ENCODE measurements at places on chromosomes 5 and 9.

GRCh38 chr9:23215688-23216087 is 610.4 kb downstream of the ELAVL2 start:
- DNase-seq: no peak

DNA sequence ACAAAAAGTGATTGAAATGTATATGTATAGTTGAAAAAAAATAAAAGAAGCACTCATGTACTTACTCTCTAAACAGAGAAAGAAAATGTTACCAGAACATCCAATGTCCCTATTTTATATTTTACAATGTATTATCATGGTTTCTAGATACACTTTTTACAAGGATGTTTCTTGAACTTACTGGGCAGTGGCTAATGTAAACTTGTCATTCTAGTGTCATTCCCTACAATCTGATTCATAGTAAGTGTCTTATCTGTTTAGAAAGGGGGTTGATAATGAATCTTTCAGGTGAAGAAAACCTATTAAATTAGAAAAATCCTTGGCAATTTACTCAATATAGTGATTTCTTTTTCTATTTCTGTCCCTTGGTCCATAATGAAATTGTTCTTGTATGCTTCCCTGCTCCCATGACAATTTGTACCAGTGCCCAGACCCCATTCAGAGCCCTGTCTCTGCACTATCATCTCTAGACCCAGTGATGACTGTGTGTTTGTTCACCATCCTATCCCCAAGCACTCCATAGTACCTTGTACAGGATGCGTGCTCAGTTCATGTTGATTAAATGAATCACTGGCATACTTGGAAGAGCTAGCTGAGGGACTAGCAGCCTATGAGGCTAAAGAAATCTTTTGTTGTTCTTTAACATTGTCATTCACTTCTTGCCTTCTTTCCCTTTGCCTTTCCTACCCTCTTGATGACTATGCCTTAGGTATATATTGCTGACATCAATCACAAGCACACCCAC is 101.2 kb downstream of the HMHB1 start:
- DNase-seq: no peak

GRCh38 chr5:178625679-178626483 is 969 bp downstream of the CLK4 start:
- no peak for DNase-seq

- DNase-seq: no peak
Measured at GRCh38 chr9:87227456-87227855, 270.2 kb upstream of the DAPK1 start.

DNA sequence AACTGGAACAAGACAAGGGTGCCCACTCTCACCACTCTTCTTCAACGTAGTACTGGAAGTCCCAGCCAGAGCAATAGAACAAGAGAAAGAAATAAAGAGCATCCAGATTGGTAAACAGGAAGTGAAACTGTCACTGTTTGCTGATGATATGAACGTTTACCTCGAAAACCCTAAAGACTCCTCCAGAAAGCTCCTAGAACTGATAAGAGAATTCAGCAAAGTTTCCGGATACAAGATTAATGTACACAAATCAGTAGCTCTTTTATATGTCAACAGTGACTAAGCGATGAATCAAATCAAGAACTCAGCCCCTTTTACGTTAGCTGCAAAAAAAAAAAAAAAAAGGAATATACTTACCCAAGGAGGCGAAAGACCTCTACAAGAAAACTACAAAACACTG is 306.6 kb downstream of the PLK2 start:
- no peak for DNase-seq

DNA sequence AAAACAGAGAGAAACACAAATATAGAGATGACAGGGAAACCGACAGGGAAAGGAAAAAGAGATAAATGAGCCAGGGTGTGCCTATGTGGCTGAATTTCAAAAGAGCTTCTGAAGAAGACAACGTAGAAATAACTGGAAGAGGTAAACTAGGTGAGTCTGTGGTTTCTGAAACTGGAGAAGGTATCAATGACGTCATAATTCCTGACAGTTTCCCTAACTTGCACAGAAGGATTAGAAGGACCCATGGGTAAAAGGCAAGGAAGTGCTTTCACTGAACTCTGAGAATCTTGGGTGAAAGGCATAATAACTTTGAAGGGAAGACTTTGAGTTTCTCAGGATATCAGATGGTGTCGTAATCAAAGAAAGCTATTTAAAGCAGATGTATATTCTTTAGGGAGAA is 790.8 kb upstream of the NUDT12 start:
- DNase-seq: no peak

GRCh38 chr5:61327760-61328753 is 4.0 kb upstream of the ZSWIM6 start:
- peak; percentile 29 for DNase-seq

DNA sequence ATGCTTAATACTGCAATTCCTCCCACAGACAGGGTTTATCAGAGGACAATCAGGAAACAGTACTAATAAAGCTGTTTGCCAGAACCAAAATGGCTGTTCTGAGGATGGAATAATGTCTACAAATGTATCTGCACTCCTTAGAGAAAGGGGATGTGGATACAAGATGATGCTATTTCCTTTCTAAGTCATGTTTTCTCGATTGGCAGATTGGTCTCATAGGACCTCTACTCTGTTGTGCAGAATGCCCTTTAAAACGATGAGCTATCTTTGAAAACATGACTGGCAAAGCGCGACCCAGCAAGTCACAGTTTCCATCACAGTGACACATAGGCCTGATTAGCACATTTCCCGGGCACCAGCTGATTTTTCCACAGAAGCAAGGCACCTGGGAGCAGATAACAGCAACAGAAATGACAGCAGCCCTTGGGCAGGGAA is 54.0 kb downstream of the AOPEP start:
- no peak for DNase-seq

GRCh38 chr9:85377731-85378289 is 363.9 kb downstream of the AGTPBP1 start:
- no peak for DNase-seq

DNA sequence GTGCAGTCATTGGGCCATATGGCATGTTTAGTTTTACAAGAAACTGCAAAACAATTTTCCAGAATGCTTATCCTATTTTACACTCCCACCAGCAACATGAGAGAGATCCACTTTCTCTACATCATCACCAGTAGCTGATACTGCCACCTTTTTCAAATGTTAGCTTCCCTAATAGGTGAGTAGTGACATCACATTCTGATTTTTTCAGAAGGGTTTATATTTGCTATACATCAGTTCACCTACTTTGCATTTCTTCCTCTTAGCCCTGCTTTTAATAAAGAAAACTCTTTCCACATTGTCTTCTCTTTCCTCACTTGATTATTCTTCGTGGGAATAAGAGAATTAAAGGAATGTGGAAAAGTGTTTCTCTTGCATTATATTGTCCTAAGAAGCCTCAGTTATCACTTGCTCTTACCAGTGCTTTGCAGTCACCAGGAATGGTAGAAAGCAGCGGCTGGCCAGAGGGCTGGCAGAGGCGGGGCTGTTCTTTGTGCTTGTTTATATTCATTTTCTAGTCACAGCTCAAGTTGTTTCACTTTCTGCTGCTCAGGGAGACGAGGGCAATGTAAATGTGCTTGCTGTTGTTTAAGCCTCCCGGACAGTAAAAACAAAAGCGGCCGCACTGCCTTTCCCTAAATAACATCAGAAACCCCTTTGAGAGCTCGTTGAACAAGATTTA is 164.8 kb downstream of the HSD17B3 start:
- peak; percentile 74 for DNase-seq

DNA sequence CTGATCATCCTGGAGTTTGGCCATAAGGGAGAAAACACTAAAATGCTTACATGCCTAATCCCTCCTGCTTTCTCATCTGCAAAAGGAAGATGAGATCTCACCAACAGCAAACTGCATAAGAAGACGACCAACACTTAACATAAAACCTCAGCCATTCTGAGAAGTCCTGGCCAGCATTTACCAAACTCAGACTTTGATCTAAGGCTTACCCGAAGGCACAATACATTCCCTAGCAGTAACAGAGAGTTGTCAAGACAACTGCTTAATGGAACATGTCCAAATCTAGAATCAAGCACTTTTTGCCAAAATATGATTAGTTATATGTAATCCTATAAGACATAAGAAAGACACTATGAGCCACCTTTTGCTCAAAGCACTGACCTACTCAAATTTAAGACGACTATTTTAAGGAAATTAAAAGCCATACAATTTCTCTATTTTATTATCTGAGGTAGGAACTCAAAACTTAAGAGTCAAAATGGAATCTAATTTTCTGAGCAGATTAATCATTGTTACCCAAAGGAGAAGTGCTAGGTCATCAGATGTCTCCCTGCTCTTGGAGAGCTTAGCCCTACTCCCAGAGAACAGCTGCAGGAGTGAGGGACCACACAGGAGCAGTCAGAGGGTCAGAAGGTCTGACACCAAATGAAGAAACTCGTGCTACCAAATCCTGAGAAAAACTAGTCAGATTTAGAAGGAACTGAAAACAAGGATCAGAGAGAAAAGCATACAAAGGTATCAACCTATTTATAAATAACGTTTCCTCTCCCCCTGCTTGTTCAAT is 39.3 kb downstream of the EPB41L4A start:
- DNase-seq: no peak

- no peak for DNase-seq
Measured at GRCh38 chr5:6525422-6525821, 76.8 kb downstream of the UBE2QL1 start.

GRCh38 chr5:91296674-91297143 is 86.4 kb downstream of the ARRDC3 start:
- DNase-seq: no peak

DNA sequence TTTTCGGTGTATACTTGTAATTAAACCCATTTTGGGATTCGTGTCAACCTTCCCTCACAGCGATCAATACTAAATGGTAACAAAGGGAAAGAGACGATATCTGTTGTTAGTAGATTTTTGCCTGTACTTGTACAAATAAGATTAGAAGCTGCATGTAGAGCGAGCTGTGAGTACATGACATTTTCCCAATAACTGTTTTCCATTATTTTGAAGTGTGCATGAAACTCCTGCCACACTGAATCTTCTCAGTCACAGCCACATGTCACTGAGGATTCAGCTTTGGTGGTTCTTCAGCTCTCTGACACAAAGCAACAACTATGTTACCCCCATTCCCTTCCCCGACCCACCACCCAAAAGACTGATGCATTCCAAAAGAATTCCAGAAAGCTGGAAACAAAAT is 685.6 kb downstream of the EFNA5 start:
- DNase-seq: no peak

DNA sequence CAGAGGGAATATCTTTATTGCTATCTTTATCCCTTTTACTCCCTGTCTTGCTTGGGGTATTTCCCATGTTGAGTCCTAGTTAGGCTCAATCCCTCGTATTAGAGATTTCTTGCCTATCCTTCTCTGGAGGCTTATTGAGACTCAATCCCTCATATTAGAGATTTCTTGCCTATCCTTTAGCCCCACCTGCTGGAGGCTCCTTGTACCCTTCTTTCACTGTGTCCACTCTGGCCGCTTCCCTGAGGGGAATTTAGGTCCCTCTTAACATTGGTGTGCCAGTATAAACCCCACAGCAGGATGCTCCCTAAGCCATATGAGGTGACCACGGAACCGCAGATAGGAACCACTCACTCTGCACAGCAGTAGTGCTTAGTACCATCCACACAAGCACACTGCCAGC is 110.7 kb upstream of the MAMDC2 start:
- peak; percentile 79 for DNase-seq

GRCh38 chr9:88596376-88596775 is 61.4 kb downstream of the NXNL2 start:
- no peak for DNase-seq

GRCh38 chr5:33091571-33092363 is 349.0 kb upstream of the TARS1 start:
- no peak for DNase-seq

GRCh38 chr5:150394131-150394530 is 18.6 kb downstream of the CD74 start:
- DNase-seq: no peak

GRCh38 chr5:27312291-27312893 is 274.0 kb upstream of the CDH9 start:
- DNase-seq: no peak

DNA sequence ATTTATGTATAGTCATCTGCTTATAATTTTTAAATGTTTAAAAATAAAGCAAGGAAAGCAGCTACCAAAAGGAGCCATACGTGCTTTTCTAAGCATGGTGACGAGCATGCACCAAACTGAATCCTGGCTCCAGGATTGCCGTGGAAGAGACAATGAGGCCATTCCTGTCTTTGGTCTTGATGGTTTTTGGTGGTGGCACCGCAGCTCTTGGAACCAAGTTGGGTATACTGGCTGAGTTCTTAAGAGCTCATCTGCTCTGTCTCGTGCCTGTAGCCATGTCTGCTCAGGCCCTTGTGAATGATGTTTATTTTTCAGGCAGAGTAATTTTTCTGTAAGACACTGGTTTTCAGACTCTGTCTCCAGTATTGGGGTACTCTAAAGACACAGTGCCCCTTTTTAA is 246.1 kb downstream of the FANCC start:
- no peak for DNase-seq

GRCh38 chr5:142420561-142421227 is 95.9 kb upstream of the SPRY4 start:
- DNase-seq: no peak

GRCh38 chr9:88814577-88814976 is 176.7 kb upstream of the S1PR3 start:
- no peak for DNase-seq

DNA sequence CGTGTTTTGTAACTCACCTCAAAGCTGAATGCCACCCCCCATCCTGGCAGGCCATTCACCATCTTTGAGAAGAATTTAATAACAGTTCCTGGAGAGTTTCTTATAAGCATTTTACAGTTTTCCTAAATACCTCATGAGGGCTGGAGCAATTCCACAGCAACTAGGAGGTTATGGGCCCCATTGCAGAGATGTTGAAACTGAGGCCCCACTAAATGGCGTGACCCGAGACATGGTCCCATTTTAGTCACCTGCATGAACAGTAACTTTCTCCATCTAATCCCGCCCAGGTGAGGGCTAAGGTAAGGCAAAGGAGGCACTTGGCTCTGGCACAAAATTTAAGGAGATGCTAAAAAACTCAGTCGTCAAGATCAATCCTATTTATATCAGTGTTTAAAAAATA is 77.5 kb downstream of the PPARGC1B start:
- no peak for DNase-seq

- no peak for DNase-seq
Measured at GRCh38 chr5:160493806-160494338, 72.2 kb downstream of the PTTG1 start.

GRCh38 chr5:136776022-136776927 is 410.9 kb upstream of the TRPC7 start:
- DNase-seq: no peak

GRCh38 chr9:118829334-118829733 is 539.9 kb downstream of the BRINP1 start:
- no peak for DNase-seq

GRCh38 chr5:90142541-90142940 is 267.0 kb downstream of the CETN3 start:
- no peak for DNase-seq

- peak; percentile 46 for DNase-seq
Measured at GRCh38 chr5:159877894-159878448, 38.3 kb upstream of the ADRA1B start.

GRCh38 chr5:54443270-54443669 is 12.2 kb upstream of the HSPB3 start:
- DNase-seq: no peak

- DNase-seq: no peak
Measured at GRCh38 chr9:120663380-120663779, 50.9 kb downstream of the MEGF9 start.

GRCh38 chr5:158099571-158100105 is 240.7 kb upstream of the CLINT1 start:
- DNase-seq: no peak

- no peak for DNase-seq
Measured at GRCh38 chr9:95327239-95327865, 9.8 kb upstream of the FANCC start.

- no peak for DNase-seq
Measured at GRCh38 chr5:12316812-12317211, 412.6 kb upstream of the CTNND2 start.
